ENCODE measurements at places on chromosomes 1 and 21.

DNA sequence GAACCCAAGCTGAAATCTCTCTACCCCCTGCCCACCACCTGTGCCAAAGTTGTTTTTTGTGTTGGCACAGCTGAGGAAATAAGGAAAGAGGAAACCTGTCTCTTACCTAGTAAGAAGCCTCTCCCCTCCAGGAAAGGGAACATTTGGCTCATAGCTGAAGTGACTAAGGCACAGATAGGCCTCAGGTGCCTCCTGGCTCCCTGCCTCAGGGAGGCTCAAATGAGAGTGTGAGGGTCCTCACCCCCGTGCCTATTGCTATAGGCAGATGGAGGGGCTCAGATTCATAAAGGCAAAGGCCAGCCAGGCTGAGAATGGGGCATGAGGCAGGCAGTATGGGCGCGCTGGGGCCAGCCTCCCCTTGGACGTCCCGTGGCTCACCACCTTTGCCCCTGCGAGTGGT is 7.4 kb downstream of the SLC30A2 start:
- DNase-seq, result no peak

GRCh38 chr1:218425647-218426342 is 80.7 kb downstream of the TGFB2 start:
- peak; percentile 82 for DNase-seq

DNA sequence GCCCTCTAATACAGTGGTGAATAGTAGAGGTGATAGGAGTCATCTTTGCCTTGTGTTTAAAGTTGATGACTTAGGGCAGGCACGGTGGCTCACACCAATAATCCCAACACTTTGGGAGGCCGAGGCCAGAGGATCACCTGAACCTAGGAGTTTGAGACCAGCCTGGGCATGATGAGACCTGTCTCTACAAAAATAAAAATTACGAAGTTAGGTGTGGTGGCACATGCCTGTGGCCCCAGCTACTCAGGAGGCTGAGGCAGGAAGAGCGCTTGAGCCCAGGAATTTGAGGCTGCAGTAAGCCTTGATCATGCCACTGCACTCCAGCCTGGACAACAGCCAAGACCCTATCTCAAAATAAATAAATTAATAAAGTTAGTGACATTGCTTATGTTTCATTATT is 26.6 kb downstream of the CAPZA1 start:
- no peak for DNase-seq

DNA sequence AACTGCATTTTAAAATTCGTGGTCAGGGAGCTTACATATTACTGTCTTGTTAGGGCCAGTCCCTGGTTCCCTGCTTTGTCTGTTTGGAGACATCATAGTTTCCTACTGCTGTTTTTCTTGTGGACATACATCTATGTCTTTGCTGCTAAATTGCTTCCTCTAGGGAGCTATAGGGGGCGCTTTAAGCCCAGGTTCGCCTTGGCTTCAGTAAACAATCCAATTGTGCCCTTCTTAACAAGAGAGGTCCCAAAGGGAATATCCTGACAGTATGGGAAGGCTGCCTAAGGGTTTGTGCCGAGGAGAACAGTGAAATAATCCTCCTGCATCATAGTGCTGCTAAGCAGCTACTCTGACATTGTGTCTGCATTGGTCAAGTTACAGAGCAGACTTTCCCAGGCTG is 112.5 kb downstream of the USH2A start:
- peak; percentile 28 for DNase-seq

GRCh38 chr1:41918450-41919043 is at the start of gene HIVEP3:
TSS of gene HIVEP3 (minus strand) at chr1:41918922.
- DNase-seq, result peak; percentile 47

DNA sequence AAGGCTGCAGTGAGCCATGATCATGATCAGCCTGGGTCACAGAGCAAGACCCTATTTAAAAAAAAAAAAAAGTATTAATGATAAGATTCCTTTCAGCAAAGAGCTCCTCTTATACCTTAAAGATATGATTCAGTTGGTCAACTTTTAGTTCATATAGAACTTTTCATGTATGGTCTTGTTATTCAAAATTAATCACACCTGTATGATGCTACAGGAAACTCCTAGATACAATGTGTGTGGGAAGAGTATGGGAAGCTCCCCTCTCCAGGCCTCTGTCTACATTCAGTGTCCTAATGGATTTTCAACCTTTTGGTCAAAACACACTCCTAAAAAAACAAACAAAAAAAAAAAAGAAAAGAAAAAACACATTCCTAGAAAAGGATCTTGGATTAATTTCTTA is 17.1 kb downstream of the MR1 start:
- no peak for DNase-seq

DNA sequence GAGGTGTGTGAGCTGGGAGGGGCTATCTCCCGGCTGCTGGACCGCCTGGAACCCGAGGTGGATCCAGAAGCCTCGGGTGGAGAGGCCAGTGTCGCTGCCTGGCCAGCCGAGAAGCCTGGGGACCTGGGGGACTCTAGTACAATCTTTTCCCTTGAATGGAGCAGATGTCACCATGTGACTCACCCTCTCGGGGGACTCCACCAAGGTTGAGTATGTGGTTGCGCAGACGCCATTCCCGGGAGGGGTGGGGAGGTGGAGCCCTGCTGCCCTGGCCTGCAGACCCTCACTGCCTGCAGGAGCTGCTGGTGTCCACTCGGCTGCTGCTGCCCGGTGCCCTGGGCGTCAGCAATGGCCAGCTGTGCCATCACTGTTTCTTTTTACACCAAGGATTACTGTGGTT is 40.3 kb downstream of the TP73 start:
- no peak for DNase-seq

- no peak for DNase-seq
Observed at GRCh38 chr21:42189431-42189830, 29.5 kb upstream of the ABCG1 start.

- DNase-seq, result no peak
Observed at GRCh38 chr1:231201375-231201978, 39.5 kb upstream of the GNPAT start.

GRCh38 chr1:230794871-230795605 is 47.9 kb downstream of the CAPN9 start:
- DNase-seq, result no peak

DNA sequence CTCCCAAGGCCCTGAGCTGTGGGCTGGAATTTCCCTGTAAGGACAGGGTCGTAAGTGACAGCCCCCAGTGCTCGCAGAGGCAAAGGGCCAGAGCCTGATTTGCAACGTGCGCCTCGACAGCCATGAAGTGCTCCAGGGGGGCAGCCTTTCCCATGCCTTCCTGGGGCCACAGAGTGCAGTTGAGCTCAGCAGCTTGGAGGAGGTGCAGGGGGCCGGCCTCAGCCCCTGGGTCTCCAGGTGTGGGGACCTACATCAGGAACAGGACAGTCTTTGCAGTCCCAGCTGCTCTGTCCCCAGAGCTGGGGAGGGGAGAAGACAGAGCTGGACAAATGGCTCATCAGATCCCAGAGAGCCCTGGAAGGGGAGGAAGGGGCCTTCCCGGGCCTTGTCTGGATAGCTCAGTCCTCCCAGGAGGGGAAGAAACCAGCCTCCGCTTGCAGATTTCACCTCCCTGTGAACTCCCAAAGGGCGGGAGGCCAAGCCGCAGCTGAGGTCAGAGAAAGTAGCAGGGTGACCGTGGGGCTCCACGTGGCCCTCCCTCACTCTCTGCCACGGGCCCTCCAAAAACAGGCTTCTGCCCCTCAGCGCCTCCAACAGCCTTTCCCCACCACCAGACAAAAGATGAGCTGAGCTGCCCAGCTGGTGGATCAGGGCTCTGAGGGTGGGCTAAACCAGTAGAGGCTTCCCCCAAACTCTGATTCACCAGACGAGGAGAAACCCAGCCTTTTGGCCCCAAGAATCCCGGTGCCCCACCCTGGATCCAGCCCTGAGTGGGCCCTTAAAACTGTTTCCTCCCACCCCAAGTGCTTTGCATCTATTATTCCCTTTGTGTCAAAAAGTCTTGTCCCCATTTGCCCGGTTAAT is 76.5 kb downstream of the DHRS3 start:
- DNase-seq, result peak; percentile 85

DNA sequence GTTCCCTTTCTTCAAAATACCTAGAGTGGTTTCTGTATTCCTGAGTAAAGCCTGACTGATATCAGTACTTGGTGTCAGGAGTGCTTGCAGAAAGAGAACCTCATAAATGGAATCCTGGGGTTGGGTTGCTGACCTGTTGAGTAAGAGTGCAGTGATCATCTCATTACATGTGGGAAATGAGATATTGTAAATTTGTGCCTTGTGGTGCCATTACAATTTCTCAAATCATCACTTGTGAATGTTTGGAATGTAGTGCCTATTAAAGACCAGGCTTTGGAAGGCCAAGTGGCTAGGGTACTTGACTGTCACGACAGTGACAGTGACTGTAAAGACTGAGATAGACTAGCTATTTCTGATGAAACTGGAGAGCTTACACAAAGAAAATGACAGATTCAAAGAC is 176.7 kb upstream of the CTTNBP2NL start:
- DNase-seq, result no peak

GRCh38 chr1:97816927-97817326 is 103.9 kb downstream of the DPYD start:
- DNase-seq, result no peak

DNA sequence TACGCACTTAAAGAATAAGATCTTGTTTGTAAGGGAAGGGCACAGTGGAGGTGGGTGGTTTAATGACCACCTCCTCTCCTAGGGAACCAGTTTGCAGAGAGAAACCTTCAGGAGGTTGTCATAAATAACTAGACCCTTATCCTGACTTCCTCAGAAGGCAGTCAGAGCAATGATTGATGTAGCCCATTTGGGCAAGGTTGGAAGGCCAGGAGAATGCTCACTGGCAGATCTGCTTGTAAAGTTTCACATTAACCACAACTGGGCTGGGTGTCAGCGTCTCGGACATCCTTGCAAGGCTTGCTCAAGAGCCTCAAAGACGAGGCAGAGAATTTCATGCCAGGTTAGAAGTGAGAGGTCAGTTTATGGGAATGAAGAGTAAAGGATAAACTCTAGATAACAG is 87.6 kb upstream of the TRABD2B start:
- no peak for DNase-seq

GRCh38 chr1:17831597-17831996 is 76.5 kb downstream of the ACTL8 start:
- peak; percentile 65 for DNase-seq

- DNase-seq, result peak; percentile 67
Observed at GRCh38 chr1:234214129-234214910, 158.9 kb upstream of the COA6 start.

DNA sequence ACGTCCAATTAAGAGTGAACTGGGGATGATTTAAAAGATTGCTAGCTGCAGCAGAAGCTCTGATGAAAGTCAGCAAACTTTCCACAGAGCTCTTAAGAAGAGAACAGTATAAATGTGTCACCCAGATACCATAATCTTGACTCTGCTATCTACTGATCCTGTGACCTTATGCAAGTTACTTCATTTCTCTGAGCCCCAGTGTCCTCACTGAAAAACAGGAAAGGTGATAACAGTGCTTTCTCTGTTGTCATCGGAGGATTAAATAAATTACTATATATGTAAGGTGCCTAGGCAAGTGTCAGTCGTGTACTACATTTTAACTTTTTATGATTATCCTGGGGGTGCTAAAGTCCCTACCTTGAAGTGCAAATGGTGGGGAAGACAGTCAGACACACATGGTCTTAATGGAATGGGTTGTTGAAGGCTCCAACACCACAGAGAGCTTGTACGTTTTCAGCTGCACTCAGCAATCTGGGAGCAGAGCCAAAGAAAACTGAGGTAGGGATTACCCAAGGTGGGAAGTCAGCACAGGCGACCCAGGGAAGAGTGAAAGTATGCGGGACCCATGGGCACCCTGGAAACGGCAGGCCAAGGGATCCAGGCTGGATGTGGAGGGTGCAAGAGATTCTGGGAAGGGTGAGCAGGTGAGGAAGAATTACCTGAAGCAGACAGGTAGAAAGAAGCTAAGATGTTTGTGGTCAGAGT is 82.8 kb downstream of the DTL start:
- peak; percentile 60 for DNase-seq

DNA sequence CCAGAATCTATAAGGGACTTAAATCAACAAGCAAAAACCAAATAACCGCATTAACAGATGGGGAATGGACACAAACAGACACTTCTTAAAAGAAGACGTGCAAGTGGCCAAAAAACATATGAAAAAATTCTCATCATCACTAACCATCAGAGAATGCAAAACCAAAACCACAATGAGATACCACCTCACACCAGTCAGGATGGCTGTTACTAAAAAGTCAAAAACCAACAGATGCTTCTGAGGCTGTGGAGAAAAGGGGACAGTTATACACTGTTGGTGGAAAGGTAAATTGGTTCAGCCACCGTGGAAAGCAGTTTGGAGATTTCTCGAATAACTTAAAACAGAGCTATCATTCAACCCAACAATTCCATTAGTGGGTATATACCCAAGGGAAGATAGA is 124.9 kb upstream of the OLIG2 start:
- no peak for DNase-seq

GRCh38 chr1:242447689-242448088 is 76.8 kb downstream of the PLD5 start:
- DNase-seq, result no peak

DNA sequence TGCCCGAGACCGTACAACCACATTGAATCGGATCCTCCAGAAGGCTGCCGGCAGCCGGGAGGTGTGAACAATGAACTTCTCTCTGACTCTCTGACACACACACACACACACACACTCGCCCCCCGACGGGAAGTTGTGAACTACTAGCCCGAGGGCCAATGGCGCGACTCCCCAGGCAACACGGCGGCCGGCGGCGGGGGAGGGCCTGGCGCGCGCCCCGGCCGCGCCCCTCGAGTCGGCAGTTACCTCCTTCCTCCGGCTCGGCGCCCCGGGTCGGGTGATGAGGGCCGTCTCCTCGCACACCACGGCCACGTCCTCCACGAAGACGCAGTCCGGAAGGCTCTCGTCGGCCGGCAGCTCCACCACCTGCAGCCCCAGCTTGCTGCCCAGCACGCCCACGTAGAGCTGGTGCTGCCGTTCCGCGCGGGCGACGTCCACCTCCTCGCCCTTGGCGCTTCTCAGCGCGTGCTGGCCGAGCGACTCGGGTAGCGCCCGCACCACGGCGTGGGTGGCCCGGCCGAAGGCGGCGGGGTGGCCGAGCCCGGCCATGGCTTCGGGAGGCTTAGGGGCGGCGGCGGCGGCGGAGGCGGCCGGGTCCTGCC is 361 bp downstream of the DDAH1 start:
- peak; percentile 59 for DNase-seq

DNA sequence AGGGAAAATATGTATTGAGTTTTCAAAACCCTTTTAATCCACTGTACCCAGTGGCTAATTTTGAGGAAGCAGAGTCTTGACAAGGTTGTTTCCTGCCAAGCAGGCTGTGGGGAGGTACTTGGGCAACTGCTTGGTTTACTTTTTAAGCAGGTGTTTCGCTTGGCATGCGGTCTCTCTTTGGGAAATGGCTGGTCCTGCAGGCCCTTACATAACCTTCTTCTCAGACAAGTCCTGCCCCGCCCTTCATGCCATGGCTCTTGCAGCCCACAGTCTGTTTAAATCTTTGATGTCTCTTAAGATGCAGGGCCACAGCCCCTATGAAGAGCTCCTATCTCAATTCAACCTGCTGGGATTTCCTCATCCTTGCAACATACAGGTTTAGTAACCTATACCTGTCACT is 36.0 kb upstream of the ABCD3 start:
- no peak for DNase-seq

GRCh38 chr1:187630653-187631380 is 802.1 kb downstream of the PLA2G4A start:
- DNase-seq, result no peak

- peak; percentile 69 for DNase-seq
Observed at GRCh38 chr21:34630536-34631143, 15.7 kb upstream of the RCAN1 start.

- peak; percentile 96 for DNase-seq
Observed at GRCh38 chr1:174968750-174969244, 30.9 kb upstream of the CACYBP start.

Data from fibroblast of lung (primary cell).